Mucosa of descending colon (tissue), 3 donors: ENCODE measurements at places on chromosomes 3 and 15.

GRCh38 chr3:127792541-127793292 is 29.6 kb downstream of the MGLL start:
- DNase-seq: no peak

- DNase-seq: no peak
Observed at GRCh38 chr15:47577000-47577399, 140.3 kb upstream of the SEMA6D start.

DNA sequence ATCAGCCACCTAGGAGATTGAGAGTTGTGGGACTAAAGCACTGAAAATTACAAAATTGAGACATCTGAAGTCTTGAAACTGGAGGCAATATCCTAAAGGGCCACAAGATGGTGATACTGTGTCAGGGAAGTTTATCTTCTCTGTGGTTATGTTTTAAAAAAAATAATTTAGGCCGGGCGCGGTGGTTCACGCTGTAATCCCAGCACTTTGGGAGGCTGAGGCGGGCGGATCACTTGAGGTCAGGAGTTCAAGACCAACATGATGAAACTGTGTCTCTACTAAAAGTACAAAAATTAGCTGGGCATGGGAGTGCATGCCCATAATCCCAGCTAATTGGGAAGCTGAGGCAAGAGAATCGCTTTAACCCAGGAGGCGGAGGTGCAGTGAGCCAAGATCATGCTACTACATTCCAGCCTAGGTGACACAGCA is 17.9 kb upstream of the NIT2 start:
- no peak for DNase-seq

DNA sequence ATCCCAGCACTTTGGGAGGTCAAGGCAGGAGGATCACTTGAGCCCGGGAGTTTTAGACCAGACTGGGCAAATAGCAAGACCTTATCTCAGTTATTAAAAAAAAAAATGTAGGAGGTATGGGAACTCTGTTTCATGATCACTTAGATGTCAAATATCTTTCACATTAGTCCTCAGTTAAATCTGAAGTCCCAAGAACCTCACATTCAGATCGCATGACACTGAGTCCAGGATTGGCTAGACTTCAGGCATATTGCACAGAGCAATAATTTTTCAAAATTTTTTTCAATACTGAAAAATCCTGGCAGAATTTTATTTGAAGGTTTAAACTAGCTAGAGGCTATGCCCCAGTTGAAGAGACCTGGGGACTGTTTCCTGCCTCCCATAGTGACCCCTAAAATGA is 56.3 kb upstream of the ZNF148 start:
- no peak for DNase-seq

DNA sequence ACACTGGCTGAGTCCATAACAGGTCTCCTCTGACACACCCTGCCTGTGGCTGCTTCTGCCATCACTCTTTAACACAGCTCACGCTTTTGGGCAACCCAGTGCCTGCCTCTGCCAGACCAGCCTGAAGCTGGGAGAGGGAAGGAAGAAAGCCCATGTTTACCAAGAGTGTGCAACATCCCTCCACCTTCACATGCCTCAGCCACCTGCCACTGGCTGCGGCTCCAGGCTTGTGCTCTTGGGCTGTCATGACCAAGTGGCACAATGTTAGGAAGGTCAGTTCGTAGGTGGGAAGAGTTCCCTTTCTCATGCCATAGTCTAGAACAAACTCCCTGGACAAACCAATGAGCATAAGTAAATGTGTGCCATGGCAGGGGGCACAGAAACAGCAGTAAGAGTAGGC is 20.3 kb downstream of the STIMATE start:
- DNase-seq: no peak

- DNase-seq: no peak
Observed at GRCh38 chr3:56980243-56980642, 80.2 kb upstream of the SPATA12 start.
